ENCODE measurements at places on chromosomes 16 and 17. TPM values are rescaled to one million over a fixed set of nuclear protein-coding genes. Genes with fewer than 3 reads are reported as not detected.
A peak's percentile ranks its signal among the peaks of the same experiment; 100 is the strongest.

C16orf92 gene
- total RNA-seq, result not detected

- no peak for DNase-seq
These were observed 388.0 kb downstream of the SEC14L1 start for GRCh38 chr17:77528516-77529327.

HSPB9 gene
- total RNA-seq, result 0.11 TPM

- DNase-seq, result no peak
These were observed 5.3 kb downstream of the GPS1 start for GRCh38 chr17:82056729-82057621.

CCDC78 gene
- total RNA-seq, result 9.9 TPM

DNA sequence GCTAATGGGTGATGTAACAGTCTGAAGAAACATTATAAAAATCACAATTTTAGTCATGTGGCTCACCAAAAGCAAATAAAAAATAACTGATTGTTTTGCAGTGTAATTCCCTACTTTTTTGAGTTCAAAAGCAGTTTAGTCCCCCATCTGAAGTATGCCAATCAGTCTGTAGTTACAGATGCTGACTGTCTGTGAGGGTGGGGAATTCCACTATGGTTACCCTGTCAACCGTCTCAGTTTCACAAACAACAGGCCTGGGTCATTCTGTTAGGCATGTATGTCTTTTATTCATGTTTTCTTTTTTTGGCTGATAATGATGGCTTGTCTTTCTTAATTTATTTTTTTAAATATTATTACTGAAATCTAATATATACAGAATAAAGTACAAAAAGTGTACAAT lies 69.3 kb downstream of the STXBP4 start:
- DNase-seq, result no peak

DNA sequence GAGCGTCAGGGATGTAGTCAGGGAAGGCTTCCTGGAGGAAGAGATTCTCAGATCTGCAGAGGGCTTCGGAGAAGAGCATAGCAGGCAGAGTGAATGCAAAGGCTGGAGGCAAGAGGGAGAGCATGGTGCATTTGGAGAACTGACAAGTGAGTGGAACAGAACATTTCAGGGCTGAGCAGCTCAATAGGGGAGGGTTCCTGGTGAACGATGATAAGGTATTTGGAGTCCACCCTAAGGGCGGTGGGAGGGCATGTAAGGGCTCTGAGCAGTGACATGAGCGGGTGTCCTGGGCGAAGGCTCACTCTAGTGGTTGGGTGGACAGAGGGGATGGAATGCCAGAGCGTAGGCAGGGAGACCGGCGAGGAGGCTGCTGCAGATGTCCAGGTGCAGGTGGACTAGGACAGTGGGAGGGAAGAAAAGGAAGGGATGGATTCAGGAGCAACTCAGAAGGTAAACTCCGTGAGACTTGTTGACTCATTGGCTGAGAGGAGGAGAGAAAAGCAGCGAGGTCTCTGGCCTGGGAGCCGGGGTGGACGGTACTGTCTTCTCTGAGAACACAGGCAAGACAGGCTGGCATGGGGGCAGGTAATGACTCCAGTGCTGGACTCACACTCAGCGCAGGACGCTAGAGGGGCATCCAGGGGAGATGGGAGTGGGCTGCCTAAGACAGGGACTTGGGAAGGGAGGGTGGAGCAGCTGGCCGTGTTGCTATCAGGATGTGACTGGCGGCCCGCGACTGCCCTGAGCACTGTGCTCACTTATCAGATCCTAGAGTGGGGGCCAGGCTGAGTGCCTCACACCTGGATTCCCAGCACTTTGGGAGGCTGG lies 1.4 kb upstream of the PITPNA start:
- no peak for DNase-seq

GRCh38 chr17:79842656-79843473 lies 3.6 kb upstream of the CBX4 start:
- DNase-seq, result no peak

RPL27 gene
- 1,428 TPM for total RNA-seq

MYH3 gene
- 3.5 TPM for total RNA-seq

GRCh38 chr16:414395-415169 lies 10.9 kb upstream of the RAB11FIP3 start:
- DNase-seq, result no peak

DNA sequence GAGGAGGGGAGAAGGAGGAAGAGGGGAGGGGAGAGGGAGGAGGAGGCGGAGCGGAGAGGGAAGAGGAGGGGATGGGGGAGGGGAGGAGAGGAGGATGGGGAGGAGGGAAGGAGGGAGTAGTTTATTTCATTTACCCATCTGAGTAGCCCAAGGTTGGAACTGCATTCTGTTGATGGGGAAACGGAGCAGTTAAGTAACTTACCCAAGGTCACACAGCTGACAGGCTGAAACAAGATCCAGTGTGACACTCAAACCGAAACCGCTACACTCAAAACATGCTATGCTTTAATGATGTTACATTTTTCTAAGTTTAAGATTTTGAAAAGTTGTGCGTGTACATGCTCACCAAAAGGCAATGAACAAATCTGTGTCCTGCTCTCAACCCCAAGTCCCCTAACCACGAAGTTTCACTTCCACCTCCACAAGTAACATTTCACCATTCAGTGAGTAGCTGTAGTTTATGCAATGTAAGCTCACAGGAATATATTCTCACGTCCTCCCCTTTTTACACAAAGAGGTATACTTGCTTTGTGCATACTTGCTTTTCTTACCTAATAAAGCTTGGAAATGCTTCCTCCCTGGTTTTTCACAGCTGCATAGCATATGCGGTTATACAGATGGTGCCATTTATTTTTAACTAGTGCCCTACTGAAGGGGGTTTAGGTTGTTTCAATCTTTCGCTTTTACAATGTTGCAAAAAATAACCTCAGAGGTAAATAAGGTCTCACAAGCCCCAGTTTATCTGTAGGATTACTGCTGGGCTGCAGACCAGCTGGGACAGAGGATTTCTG lies 275.3 kb downstream of the PARN start:
- no peak for DNase-seq

CDH5 gene
- total RNA-seq, result not detected

- DNase-seq, result no peak
These were observed 3.9 kb downstream of the TRIM25 start for GRCh38 chr17:56909742-56910508.

GRCh38 chr17:47801176-47801765 lies 20.3 kb downstream of the OSBPL7 start:
- no peak for DNase-seq

GRCh38 chr17:798246-798645 lies 16.1 kb downstream of the MRM3 start:
- DNase-seq, result no peak

- DNase-seq, result no peak
These were observed 10.0 kb downstream of the PPL start for GRCh38 chr16:4926928-4927327.

DNA sequence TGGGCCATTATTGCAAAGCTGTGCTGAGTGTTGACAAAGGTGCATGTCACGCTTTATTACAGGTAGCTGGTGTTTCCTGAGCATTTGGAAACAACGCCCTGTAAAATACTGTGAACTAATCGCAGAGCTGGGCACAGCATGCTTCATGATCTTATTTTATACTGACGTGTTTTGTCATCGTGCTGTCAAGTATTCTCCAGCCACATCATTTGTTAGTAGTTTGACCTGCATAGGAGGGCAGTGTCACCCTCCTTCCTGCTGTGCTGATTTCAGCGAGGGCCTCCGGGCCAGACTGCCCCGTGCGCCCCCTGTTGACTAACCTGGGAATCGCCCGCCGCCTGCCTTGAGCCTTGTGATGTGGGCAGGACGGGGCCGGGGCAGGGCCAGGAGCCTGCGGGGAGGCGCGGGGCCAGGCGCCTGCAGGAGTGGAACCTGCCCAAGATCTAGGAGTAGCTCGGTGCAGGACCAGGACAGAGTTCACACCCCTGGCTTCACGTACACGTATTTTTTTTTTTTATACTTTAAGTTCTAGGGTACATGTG lies 820.7 kb downstream of the KCNJ18 start:
- no peak for DNase-seq

- DNase-seq, result no peak
These were observed 45.0 kb upstream of the SMURF2 start for GRCh38 chr17:64707050-64707591.

GRCh38 chr16:49491771-49492761 lies 118.5 kb downstream of the C16orf78 start:
- DNase-seq, result peak; percentile 41

- no peak for DNase-seq
These were observed 73.6 kb downstream of the SOCS1 start for GRCh38 chr16:11182411-11182810.

DNA sequence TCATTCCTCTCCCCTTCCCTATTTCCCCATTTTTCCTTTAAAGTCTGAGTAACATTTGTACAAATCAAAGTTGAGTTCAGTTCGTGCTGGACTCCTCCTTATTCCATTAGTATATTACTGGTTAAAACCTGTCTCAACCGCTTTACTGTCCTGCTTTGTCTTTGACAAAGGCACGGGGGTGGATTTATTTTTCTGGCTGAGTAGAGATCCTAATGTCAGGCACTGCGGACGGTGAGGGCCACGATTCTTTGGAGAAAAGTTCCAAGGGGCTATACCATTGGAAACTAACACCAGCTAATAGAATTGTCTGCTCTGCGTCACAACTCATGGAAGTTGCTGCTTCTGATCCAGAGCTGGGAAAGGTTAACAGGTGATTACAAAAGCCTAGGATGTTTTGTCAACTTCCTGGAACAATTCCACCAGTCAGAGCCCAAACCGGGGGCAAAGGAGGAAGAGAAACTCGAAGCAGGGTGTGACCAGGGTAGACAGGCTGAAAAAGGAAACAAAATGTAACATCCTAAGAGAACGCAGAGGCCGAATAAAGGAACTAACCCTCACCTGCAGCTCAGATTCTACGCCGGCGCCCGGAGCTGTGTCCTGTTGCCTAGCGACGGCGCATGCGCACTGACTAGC lies 12.4 kb downstream of the TAT start:
- DNase-seq, result no peak

DNA sequence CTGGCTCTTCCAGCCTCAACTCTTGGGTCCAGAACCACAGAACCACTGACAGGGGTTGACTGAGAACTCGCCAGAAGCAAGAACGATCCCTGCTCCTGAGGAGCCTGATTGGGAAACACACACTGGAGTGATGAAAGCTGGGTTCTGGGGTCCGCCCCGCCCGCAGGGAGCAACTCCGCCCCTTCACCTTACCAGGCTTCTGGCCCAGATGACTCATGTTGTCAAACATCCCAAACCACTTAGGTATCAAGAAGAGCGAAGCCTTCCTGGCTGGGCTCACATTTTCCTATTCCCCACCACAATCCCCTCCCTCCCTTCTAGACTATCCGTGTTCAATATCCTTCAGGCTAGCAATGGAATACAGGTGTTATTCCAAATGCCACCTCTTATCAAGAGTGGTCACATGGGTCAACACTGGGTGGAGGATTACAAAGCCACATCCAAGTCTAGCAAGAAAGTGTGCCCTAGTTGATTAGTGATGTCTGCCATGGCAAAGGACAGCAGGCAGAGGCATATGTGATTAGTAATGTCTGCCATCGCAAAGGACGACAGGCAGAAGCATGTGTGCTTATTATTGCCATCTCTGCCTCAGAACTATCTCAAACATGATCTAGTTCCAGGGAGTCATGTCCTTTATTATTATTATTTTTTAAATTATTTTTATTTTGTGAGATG lies 70.5 kb downstream of the TIMM22 start:
- DNase-seq, result no peak

DNA sequence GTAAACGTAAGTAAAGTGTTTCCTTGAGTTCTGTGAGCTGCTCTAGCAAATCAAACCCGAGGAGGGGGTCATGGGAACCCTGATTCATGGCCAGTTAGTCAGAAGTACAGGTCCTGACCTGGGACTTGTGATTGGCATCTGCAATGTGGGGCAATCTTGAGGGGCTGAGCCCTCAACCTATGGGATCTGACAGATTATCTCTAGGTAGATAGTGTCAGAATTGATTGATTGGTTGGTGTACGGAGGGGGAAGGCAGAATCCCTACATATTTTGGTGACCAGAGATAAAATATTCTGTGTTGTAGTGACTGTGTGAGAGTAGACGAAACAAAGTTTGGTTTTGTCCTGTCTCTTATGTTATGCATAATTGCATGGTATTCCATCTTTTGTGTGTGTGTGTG lies 100.5 kb upstream of the NETO2 start:
- no peak for DNase-seq

GRCh38 chr17:73718912-73719311 lies 74.7 kb upstream of the SDK2 start:
- no peak for DNase-seq

G6PC1 gene
- total RNA-seq, result not detected
